ENCODE measurements at places on chromosomes 7 and 10.

- DNase-seq = no peak
Observed at GRCh38 chr10:7161484-7162250, 249.2 kb downstream of the SFMBT2 start.

- DNase-seq = no peak
Observed at GRCh38 chr10:13758312-13758711, 171.5 kb downstream of the PRPF18 start.

DNA sequence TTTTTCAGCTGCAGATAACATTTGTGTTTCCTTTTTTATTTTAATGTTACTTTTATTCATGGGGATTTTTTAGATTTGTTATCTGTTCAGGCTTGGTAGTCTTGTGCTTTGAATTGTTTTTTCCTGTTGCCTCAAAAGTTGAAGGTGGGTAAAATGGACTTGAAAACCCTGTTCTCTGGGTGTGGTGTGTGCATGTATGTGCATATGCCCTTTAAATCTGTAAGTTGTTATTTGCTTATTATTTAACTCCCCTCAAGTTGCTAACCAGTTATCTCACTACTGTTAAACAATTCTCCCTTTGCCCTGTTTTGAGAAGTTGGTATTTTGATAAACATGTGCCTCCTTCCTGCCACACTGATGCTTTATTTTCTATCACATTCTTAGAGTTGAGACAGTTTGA, 30.6 kb downstream of the TSPAN14 start:
- DNase-seq = no peak

DNA sequence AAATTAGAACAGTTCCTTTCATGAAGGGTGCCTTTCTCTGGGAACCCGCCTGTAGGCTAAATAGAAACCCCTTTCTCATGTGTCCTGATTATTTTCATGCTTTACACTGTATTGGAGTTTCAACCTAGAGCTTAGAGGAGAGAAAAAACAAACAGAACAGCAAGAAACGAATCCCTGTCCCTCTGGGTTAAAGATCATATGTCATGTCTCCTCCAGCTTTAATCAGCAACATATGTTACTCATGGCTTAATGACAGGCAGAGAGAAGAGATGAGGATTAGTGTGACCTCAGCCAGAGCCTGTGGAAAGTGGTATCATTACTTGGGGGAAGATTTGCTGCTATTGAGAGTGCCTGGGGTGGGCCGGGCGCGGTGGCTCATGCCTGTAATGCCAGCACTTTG, 32.1 kb downstream of the CRCP start:
- DNase-seq = no peak

DNA sequence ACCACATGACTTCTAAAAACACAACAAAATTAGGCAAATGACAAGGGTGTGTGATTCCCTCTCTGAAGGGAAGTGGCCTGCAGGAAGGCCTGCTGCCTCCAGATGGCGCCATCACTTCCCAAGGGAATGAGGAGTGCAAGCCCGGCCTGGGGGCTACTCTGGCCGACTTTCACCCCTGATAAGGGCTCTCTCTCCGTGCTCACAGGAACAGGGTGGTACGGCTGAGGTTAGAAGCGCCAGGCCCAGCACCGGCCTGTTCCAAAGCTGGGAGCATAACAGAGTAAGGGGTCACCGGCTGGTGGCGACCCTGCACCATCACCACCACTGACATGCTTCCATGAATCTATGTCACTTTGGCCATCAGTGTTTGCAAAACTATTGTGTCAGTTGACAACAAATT, 13.1 kb downstream of the RBP3 start:
- DNase-seq = peak; percentile 50

GRCh38 chr7:28413011-28413410, 693 bp downstream of the CREB5 start:
- DNase-seq = no peak

- DNase-seq = peak; percentile 75
Observed at GRCh38 chr10:80459047-80459865, 5.1 kb downstream of the TSPAN14 start.

- no peak for DNase-seq
Observed at GRCh38 chr10:93746844-93747284, 10.9 kb upstream of the LGI1 start.

DNA sequence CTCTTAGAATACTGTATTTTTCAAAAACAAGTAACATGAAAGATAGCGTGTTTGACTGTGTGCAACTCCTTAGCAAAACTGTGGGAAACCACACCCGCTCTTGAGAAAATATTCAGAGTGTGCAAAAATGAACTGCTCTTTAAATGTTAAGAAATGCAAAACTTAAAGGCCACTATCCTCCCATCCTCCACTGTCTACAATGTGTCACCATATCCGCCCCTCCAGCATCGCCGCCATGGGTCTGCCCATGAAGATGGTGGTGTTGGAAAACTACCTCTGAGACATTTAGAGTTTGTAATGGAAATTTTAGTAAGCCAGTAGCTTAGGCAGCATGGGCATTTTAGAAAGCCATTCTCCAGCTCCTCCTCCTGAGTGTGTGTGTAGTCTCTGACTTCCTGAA, 20.1 kb upstream of the NMT2 start:
- DNase-seq = no peak

DNA sequence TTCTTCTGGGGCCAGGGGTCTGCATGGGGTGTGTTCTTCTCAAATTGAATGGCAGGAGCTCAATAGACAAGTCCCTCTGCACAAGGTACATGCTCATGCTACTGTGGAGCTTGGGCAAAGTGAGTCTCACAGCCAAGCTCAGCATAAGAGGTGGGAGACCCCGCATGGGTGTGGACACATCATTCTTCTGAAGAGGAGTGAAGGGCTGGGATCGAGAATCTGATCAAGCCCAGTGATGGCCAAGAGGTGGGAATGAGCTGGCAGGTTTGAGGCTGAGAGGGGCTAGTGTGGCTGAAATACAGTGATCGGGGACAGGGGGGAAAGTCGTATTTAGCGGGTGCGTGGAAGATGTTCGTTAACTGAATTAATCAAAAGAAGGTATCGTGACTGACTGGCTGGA, 32.6 kb downstream of the CDH23 start:
- DNase-seq = no peak

GRCh38 chr10:121771966-121772365, 155.9 kb downstream of the ATE1 start:
- no peak for DNase-seq

- DNase-seq = no peak
Observed at GRCh38 chr10:111747751-111748150, 435.8 kb downstream of the GPAM start.

- no peak for DNase-seq
Observed at GRCh38 chr7:121620953-121621606, 225.0 kb upstream of the FAM3C start.

GRCh38 chr7:114354306-114354705, 60.3 kb upstream of the FOXP2 start:
- no peak for DNase-seq

- DNase-seq = no peak
Observed at GRCh38 chr7:29956487-29956836, 33.1 kb downstream of the SCRN1 start.

GRCh38 chr7:103446049-103446520, at the start of gene SLC26A5:
SLC26A5 (minus strand) TSS chr7:103446207; CDS start chr7:103421514, 24,693 bp downstream.
- no peak for DNase-seq

- DNase-seq = no peak
Observed at GRCh38 chr10:29794776-29795611, 160.2 kb upstream of the SVIL start.

DNA sequence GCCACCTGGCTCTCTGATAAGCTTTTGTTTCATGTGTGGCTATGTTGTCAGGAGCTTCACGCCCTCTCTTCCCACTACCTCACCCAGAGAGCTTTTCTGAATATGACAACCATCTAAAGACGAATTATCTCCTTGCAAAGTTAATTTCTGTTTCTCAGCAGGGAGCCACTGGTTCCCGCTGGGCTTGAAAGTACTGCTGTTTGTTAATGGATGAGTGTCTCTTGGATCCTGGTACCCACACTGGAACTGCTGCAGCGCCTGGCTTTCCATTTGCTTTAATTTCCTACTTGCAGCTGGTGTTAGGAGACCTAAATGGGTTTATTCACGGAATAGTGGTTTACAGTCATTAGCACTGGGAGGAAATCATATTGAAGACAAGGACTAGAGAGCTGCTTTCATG, 267.9 kb upstream of the LRGUK start:
- DNase-seq = no peak

- DNase-seq = no peak
Observed at GRCh38 chr10:99693933-99694583, 34.7 kb downstream of the ENTPD7 start.

GRCh38 chr7:47572094-47572445, 9.8 kb downstream of the TNS3 start:
- DNase-seq = no peak

DNA sequence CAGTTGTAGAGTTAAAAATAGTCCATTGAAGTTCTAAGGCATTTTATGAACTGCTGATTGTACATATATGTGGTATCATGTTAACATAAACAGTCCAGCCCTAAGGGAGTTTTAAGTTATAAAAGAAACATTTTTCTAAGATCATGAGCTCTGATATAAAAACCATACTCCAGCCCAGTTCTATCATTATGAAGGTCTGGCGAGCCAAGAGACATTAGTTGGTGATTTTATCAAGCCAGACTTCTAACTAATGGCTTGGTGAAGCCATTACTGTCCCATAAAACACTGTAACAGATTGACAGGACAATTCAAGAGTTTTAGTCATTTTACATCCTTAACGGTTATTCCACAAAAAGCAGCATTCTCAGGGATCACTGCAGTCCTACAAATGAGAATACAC, 221.6 kb downstream of the RNLS start:
- no peak for DNase-seq

- DNase-seq = peak; percentile 38
Observed at GRCh38 chr10:18140149-18140956, at the start of gene CACNB2. CACNB2 (plus strand) TSS chr10:18140424.

DNA sequence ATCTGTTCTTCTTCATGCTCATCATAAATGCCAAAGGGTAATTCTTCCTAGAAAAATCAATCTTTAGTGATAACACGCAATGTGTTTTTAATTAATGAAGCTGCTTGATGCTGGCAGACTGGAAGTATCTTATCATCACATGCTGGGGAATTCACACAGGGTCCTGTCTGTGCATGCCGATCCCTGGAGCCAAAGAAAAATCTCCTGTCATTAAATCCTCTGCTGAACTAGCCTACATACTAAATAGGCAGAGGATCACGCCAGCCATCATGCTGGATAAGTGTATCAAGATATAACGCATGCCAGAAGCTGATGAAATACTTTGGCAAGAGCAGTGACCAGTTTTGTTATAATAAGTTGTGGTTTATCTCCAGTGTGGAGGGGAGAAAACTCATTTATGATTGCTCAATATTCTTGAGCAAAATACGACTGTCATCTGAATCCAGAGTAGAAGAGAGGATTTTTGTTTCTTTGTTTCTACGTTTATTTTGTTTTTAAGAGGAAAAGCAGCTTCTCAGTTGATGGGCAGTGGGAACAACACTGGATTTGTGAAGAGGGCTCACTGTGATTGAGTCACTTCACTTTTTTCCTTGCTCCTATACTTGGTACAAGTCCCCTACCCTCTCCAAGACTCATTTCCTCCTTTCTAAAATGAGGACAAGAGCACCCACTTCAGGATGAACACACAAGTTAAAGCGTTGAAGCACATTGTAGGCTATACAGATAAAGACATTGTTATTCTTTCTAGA, 649.1 kb downstream of the TNS3 start:
- no peak for DNase-seq

DNA sequence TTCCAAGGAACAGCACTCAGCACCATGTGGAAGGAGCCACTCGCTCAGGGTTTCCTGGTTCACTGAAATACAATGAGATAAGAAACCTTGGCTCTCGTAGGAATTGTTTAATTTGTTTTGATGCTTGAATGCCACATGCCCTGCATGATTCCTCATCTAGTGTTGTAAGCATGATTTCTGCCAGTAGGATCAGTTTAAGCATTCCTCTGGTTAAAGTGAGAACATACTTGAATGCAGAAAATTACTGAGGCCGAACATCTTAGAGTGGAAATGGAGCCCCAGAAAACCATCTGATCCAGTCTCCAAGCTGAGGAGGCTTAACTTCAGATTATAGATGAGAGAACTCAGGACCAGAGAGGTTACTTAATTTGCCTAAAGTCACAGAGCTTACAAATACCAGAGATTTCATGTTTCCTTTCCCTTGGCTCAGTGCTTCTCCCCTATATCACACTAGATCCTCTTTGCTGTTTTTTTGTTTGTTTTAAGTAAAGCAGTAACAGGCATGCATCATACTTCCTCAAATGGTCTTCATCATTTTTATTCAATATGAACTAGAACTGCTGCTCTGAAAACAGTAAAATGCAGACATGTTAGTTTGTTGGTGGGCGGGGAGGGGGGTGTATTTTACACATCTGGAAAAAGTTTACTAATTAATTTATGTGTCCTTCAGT, 125.1 kb downstream of the ADAM12 start:
- no peak for DNase-seq

- DNase-seq = no peak
Observed at GRCh38 chr7:104286839-104287238, 41.6 kb upstream of the LHFPL3 start.

DNA sequence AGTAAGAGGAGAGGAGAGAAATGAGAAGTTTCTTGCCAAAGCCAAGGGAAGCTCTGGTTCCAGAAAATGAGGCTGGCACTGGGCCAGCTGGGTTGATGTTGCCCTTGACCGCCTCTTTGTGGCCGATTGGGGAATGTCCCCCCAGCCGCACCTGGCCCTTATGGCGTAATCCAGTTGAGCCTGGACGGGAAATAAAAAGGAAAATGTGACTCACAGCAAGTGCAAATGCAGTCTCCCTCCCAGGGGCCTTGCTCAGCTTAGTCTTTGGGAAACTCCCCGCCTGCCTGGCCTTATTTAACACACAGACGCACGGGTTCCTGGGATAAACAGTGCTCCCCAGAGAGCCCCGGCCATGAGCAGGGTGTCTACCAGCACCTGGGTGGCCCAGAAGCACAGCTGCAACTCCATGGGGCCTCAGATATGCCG, 174.8 kb downstream of the KIAA1217 start:
- DNase-seq = peak; percentile 97

GRCh38 chr10:46273506-46274477, 13.0 kb upstream of the ANTXRL start:
- DNase-seq = no peak

- no peak for DNase-seq
Observed at GRCh38 chr7:51009716-51010496, 227.2 kb upstream of the GRB10 start.

Measured in psoas muscle (tissue), 8 donors.